ENCODE measurements at places on chromosomes 7 and 10.

- DNase-seq: no peak
Measured at GRCh38 chr7:141071855-141072547, 1.9 kb upstream of the TMEM178B start.

DNA sequence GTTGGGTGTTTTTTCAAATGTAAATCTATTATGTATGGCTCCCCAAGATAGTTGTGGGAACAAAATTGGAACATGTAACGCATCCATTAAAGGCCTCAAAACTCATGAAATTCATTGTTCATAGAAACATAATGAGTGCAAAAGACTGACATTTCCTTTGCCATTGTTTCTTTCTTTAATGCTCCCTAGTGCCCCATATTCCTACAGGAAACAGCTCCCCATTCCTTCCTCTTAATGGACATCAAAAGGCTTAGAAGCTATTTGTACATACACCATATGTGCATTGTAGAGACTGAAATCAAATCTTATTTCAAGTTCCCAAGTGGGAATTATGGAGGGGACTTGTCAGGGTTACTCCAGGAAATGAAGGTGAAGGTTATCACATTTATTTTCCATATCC, 139.1 kb downstream of the AHR start:
- DNase-seq: no peak

- DNase-seq: no peak
Measured at GRCh38 chr10:94036766-94037033, 43.0 kb downstream of the PLCE1 start.

GRCh38 chr7:145263886-145264285, 428.0 kb upstream of the TPK1 start:
- no peak for DNase-seq

GRCh38 chr7:127968547-127968946, 62.7 kb downstream of the LRRC4 start:
- DNase-seq: no peak

- DNase-seq: peak; percentile 84
Measured at GRCh38 chr10:95295031-95295755, 4.4 kb upstream of the PDLIM1 start.

GRCh38 chr7:142602756-142603155, 146.5 kb upstream of the PRSS1 start:
- DNase-seq: no peak

Data from upper lobe of right lung (tissue), 1 donor.